CD4-positive, alpha-beta T cell treated with Interleukin-15 for 4 hours (primary cell): ENCODE measurements at places on chromosomes 2 and 18.

DNA sequence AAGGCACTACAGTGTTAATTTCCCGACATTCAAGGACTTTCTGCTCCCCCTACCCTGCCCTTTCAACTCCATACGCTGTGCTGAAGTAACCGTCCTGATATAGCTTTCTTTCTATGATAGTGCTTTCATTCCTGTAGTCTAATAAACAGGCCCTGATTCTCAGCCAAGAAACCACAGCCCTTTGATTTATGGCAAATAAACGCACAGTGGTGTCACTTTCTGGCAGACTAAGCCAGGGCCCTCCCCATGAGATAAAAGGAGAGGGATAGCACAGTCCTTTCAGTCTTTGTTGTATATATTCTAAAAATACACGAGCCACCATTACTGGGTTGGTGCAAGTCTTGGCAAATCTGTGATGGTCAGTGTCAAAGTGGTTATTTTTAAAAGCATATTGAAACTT, 291.2 kb downstream of the ALPK2 start:
- no peak for DNase-seq

DNA sequence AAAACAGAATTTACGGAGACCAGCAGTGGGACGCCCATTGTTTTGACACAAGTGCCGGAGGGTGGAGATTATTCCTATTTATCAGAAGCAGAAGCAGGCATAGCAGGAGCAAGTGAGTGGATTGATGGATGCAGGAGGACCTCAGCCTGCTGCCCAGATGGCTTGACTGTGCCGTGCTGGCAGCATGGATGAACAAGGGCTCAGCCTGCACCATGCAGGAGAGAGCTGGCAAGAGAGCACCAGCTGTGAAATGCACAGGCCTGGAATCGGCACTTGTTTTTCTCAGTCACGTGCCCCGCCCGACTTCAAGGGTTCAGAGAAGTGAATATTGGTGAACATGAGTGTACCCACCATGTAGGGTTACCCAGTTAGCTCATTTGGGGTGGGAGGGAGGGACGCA, 4.0 kb downstream of the IL1R2 start:
- no peak for DNase-seq

GRCh38 chr18:10822456-10822855, 296.6 kb downstream of the NAPG start:
- no peak for DNase-seq

DNA sequence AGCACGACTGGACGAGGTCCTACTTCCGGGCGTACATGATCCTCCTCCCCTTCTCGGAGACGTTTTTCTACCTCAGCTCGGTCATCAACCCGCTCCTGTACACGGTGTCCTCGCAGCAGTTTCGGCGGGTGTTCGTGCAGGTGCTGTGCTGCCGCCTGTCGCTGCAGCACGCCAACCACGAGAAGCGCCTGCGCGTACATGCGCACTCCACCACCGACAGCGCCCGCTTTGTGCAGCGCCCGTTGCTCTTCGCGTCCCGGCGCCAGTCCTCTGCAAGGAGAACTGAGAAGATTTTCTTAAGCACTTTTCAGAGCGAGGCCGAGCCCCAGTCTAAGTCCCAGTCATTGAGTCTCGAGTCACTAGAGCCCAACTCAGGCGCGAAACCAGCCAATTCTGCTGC, 24.8 kb downstream of the LYPD1 start:
- DNase-seq = no peak

GRCh38 chr2:175811971-175812370, 190.1 kb downstream of the LNPK start:
- no peak for DNase-seq

DNA sequence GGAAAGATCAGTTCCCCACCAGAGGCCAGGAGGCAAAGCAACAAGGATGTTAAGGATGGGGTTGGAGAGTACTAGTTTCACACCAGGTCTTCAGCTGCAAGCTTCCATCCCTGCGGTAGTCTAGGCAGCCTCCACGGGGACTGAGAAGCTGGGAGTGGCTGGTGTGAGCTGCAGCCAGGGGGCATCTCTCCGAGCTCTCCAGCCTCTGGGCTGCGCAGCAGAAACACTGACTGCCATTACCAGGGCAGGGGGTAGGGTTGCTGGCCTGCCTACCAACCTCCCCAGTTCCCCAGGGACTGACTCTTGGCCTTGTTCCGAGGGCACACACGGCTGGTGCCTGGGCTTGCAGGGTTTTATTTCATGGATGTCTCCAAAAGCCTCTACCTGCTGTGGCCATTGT, 15.9 kb downstream of the GATA6 start:
- no peak for DNase-seq

DNA sequence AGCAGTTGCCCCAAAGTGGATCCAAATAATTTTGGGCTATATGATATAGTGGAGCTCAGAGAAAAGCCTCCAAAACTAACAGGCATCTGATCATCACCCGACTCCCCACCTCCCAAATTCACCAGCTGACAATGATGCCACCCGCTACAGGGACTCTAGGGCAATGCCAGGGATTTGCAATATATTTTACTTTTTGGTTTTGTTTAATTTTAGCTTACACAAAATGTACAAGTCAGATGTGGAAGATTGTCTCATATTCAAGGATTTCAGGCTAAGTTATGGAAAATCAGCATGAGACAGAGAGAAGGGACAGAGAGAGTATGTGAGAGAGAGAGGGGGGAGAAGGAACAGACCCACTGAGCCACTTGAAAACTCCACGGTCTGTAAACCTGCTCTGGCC, 187.4 kb downstream of the TMEM247 start:
- no peak for DNase-seq

GRCh38 chr2:234979204-234980167, 27.7 kb downstream of the SH3BP4 start:
- no peak for DNase-seq

GRCh38 chr2:223042704-223043118, 9.3 kb upstream of the KCNE4 start:
- no peak for DNase-seq

DNA sequence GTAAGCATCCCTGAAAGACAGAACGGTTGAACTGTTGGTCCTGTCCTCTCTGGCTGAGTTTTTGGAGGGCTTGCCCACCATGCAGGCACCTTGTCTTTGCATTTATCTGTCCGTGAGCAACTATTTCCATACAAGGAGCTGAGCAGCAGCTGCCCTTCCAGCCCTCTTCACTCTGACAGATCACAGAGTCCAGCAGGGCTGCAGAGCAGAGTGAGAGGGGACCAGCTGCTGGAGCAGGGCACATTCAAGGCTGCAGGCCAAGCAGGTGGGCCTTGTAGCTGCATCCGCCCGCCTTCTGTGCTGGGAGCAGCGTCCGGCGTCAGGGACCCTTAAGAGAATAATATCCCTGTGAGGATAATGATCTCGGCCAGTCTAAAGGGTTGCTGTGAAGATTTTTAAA, 9.5 kb downstream of the SMYD1 start:
- DNase-seq = no peak

DNA sequence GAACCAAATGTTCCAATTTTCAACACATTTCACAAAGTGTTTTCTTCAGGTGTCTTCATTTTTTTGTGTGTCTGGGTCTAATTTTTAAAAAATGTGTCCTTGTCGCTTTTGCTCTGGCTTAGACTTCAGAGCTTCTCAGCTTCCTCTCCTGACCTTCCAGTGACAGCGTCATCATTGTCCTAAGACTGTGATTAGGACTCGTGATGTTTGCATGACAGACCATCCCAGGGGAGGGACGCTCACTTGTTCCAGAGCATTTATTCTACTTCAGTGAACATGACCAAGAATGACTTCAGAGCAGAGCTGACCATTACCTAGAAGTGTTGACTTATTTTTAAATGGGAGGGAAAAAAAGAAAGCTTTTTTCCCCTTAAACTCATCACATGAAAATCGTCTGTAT, 591.9 kb downstream of the IRS1 start:
- DNase-seq = no peak

GRCh38 chr2:39990335-39990900, 211.4 kb upstream of the THUMPD2 start:
- no peak for DNase-seq

- DNase-seq = no peak
Observed at GRCh38 chr2:64779117-64779690, 125.5 kb upstream of the SERTAD2 start.

- DNase-seq = no peak
Observed at GRCh38 chr2:105803773-105804172, 59.1 kb downstream of the NCK2 start.

DNA sequence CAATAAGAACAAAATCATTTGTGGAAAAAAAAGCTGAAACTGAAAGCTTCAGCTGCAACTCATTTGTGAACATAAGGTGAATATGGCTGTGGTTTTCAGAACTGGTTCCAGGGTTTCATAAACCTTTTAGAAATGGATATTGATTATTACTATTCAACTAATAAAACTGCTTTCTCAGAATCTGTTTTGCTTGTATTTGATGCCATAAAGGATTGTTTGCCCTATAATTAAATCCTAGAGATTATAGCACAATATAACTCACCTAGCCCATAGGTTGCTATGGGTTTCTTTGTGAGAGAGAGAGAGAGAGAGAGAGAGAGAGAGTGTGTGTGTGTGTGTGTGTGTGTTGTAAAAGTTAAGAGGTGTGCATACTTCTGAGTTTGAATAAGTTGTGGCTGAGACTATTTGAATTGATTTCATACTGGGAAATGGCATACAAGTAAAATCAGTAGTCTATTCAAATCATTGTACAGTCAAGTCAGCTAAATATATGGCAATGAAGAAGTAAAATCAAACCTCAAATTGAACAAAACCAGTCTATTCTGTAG, 339.2 kb downstream of the ARHGAP15 start:
- DNase-seq = no peak

- no peak for DNase-seq
Observed at GRCh38 chr2:148817210-148817708, 57.8 kb upstream of the KIF5C start.

DNA sequence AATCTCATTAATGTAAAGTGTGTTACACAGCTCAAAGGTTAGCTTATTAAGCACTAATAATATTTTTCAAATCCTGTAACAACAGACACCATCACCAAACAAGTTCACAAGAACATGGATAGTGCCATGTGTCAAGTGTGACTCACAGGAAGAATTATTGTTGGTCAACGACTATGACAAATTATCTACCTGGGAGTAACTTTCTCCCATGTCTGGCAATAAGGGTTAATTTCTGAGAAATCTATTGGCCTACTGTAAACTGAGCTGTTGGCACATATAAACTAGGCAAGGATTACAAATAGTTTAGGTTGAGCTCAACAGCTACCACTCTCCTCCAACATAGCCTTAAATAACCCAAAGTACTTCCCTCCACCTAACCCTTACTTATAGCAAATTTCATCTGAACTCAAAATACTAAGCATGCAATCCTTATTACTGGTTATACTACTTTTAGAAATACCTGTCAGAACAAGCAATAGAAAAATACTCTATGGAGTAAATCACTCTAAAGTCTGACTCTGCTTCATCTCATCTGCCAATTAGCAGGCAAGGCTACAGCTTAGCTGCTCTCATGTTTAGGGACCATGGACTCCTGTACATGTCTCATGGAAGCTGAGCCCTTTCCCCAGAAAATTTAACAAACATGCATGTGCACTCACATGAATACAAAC, 223.0 kb downstream of the NBAS start:
- DNase-seq = no peak

DNA sequence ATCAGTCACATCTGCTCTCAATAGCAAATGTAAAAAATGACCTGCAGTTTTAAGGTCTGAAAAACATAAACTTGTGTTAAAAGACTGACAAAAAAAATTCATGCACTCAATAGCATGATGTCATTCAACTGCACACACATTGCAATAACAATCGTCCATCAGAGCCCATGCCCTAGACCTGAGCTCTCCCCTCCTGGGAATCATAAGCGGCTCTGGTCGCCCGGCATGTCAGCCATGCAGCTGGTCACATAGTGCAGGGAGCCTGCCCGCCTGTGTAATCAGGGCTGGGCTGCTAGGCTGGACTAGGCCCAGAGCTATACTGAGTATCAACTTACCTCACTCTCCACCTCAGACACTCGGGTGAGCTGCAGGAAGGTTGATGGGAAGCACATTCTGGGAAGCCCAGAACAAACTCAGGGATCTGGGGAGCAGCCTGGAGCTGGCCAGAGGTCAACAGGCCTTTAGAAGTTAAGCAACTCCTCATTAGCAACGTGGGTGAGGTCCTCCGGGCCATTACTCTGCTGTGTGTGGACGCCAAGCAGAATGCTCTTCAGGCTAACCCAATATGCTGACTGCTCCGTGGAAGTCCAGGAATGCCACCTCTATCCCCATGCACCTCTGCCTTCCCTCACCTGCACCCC, 165.5 kb downstream of the TTC32 start:
- DNase-seq = no peak

DNA sequence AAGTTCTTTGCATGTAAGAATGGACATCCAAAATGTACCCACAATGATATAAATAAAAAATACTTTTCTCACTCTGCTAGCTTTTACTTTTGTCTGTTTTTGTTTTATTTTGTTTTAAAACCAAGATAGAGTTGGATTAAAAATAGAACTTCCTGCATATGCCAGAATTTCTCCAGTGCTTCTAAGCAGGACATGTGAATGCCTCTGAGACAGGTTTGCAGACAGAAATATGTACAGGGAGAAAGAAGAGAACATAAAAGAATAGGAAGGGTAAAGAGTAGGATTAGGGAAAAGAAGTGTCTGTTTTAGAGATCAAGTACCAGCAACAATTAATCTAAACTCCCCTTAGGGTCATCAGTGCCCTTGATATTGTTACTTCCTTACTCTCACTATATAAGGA, 114.4 kb downstream of the BMPR2 start:
- no peak for DNase-seq

GRCh38 chr2:73293534-73294171, at the start of gene EGR4:
EGR4 (minus strand) TSS chr2:73293548; CDS start chr2:73293317, 231 bp downstream.
- DNase-seq = peak; percentile 89

DNA sequence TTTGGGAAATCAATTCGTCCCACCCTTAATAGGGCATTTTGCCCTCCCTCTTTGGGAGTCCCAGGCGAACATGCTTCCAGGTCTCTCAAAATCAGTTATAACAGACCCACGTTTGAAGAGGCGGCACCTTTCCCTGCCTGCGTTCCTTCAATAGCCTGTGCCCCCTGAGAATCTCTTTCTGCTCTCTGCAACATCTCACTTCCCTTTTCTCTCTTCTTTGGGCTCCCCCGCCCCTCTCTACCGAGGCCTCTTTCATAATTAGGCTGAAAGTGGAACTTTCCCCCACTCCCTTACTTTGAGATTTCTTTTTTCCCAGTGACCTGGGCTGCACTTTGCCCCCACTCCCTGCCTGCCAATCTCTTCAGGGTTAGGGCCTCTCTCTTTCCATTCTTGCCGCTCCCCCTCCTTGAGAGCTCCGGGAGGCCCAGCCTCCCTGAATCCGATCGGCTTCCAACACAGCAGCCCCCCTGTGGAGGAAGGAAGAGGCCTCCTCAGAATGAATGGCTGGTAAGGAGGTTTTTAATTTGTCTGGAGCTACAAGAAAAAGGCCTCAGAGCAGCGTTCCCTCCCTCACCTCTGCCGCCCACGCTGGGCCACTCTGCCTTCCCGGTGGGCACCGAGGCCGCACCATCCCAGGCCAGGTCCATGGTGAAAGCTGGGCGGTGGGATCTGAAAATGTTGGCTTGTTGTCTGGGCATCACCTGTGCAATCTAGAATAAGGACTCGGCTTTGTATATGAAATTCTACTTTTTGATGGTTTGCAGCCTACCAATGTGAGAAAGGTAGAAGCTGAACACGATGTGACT, 162.6 kb upstream of the SIX3 start:
- no peak for DNase-seq
